ENCODE measurements at places on chromosomes 16 and 17.

DNA sequence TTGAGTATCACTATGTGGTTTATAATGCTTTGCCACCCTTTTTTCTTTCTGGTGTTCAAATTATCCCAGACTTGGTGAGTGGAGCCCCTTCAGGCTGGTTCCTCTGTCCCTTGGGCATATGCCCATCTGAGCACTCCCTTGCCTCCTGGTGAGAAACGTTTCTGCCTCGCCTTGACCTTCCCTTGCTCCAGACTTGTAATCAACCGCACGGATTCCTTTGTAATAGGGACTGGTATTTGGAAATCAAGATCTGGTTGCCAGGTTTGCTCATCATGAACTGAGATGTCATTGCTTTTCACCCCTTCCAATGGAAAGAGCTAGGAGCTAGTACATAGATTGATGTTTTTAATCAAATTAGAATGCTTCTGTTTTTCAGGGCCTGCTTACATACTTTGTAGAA lies 43.7 kb downstream of the SEC14L1 start:
- no peak for DNase-seq

DNA sequence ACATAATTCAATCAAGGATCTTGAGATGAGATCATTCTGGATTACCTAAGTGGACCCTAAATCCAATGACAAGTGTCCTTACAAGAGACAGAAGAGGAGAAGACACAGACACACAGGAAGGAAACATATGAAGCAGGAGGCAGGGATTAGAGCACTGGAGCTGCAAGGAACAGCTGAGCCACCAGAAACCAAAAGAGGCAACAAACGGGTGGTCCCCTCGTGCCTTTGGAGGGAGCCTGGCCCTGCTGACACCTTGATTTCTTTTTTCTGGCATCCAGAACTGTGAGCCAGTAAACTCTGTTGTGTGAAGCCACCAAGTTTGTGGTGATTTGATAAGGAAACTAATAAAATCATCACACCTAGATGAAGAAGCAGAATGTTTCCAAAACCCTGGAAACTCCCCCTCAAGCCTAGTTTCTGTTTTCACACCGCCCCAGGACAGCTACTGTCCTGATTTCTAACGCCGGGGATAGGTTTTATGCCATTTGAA lies 115.2 kb downstream of the PITPNC1 start:
- no peak for DNase-seq

DNA sequence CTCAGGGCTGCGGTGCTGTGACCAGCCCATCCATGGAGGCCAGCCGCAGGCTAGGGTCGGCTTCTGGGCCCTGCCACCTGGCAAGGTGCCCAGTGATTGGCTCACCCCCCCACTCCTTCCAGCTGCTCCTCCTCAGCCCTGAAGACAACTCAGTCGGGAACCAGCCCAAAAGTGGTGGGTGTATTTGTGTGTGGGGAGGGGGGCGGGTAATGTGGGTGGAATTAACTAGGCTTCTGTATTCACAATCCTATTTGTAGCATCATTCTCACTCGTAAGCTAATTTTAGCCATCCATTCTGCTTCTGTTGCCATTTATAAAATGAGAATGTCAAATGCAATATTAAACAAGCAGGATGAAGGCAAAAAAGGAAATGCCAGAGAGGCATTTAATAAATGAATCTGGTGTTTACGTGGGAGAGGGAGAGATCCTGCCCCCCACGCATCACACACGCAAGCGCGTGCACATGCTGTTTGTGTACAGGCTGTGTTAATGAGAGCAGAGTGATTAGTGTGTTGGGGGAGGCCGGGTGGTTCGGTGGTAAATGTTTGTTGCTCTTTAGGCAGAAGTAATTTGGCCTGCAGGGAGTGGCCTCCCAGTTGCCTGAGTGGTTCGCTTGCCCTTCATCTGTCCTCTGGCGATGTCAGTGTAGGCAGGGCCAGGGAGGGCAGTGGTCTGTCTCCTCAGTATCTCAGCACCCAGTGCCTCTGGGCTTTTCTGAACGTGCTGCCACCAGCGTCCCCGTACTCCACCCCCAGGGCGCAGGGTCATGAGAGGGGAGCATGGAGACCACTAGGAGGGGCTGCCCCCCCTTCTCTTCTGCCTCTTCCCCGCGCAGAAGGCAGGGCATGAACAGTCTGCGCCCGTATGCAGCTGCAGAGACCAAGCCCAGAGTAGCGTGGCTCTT lies 140.1 kb downstream of the CCDC182 start:
- peak; percentile 72 for DNase-seq

DNA sequence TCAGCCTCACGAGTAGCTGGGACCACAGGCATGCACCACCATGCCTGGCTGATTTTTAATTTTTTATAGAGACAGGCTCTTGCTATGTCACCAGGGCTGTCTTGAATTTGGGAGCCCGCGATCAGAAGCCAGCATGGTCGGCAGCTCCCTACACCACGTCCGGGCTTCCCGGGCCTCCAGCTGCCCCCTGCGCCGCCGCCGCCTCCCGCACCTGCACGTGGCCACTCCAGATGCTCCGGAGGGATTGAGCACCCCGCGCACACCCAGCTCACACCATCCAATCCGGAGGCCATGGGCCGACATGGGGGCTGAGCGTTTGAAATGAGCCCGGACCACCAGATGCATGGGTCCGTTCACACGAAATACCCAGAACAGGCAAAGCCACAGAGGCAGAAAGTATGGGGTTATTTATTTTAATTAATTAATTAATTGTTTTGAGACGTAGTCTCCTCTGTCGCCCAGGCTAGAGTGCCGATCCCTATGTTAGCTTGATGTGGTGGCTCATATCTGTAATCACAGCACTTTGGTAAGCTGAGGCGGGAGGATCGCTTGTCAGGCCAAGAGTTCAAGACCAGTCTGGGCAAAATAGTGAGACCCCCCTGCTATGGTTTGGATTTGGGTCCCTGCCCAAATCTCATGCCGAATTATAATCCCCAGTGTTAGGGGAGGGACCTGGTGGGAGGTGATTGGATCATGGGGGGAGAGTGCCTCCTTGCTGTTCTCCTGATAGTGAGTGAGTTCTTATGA lies 17.1 kb upstream of the PDXDC1 start:
- DNase-seq: no peak

DNA sequence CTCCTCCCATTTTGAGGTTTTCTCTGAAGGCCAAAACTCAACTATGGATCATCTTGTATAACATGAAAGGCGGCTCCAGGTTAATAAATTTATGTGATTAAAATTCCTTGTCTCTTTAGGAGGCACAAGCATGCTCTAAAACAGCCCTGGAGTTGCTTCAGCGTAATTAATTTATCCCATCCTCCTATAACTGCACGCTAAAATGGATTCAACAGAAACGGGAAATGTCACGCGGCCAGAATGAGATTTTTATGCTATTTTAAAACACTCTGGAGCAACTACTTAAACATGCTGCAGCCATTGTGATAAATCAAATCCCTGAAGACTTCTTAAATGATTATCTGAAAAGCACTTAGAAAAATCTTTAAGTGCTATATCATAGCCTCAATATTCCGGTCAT lies 106.6 kb downstream of the ADAMTS18 start:
- DNase-seq: no peak

GRCh38 chr16:75080205-75081029 lies 36.2 kb downstream of the LDHD start:
- no peak for DNase-seq

DNA sequence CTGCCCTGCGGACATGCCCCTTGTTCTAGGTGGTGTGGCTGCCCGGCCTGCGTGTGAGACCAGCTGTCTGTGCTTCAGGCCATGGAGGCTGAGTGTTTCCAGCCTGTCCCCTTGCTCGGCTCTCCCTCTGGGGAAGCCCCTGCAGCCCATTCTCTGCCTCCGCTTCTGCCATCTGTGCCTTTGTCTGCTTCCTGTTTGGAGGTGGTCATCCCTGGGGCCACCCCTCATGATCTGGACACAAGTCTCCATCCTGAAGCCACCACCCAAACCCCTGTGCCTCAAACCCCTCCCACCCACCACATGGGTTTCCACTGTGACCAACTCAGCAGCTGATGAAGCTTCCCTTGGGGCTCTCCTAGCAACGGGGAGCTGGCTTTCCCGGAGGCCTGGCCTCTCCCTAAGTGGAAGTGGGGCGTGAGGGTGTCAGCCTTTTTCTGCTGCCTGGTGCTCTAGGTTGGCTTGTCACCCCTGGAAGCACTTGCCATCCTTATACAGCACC lies 184.9 kb downstream of the SEC14L1 start:
- DNase-seq: no peak

DNA sequence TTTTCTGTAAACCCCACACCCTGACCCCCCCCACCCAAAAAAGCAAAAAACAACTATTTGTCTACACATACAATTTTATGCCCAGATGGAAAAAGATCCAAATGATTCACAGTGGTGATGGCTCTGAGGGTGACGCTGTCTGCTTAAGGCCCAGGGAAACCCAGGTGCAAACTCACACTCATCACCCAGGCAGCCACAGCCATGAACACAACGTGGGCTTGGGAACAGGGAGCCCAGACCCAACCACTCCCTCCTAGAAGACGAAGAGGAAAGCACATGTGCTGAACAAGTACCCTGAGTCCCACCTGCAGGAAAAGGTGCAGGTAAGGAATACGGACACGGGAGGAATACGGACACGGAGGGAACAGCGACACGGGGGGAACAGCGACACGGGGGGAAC lies 5.4 kb downstream of the HBQ1 start:
- no peak for DNase-seq

GRCh38 chr16:63822818-63823217 lies 1299.0 kb downstream of the CDH11 start:
- no peak for DNase-seq

DNA sequence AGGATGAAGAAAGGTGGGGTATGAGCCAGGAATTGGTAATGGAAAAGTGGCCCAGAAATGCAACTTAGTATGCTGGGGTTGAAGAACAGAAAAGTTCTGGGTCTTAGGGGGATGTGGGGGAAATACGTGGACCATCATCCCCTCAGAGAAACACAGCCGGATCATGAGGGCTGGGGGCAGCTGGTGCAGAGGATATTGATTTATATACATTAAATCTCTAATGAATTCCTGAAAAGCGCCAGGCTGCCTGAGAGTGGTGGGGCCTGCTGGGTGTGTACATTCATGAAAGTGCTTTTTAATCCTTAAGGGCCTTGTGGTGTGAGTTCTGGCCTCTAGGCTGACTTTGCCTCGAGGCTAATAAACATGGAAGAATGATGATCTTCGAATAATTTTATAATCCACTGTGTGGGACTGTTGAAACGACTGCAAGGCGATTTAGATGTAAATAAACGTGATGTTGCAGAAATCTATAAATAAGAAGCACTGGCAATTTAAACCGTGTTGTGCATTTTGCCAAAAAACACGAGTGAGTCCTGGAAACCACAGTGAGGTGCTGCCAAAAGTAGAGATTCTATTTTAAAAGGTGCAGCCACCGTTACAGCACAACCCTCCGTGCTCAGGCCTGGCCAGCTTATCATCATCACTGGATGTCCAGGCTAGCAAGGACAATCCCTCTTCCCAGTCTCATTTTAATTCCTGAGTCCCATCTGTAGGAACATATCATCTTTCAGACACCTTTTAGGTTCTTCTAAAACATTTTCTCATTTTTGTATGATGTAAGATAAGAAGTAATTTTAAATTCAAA lies 32.1 kb downstream of the PRKAR1A start:
- DNase-seq: no peak

GRCh38 chr16:71345031-71345430 lies 13.5 kb upstream of the CALB2 start:
- DNase-seq: no peak

DNA sequence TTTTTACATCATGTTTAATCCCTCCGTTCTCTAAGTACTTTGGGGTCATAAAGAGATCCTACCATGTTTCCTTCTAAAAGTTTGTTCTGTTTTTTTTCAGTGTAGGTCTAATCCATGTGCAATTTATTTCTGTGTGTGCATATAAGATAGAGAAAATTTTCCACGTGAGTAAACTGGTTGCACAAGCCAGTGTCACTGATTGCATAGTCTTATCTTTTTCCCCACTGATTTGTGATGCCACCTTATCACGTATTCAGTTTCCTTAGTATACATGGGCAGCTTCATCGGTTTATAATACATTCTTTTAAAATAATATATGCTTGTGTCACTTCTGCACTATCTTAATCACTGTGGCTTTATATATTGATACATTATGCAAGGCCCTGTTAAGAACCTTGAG lies 49.2 kb downstream of the MRTFB start:
- no peak for DNase-seq

DNA sequence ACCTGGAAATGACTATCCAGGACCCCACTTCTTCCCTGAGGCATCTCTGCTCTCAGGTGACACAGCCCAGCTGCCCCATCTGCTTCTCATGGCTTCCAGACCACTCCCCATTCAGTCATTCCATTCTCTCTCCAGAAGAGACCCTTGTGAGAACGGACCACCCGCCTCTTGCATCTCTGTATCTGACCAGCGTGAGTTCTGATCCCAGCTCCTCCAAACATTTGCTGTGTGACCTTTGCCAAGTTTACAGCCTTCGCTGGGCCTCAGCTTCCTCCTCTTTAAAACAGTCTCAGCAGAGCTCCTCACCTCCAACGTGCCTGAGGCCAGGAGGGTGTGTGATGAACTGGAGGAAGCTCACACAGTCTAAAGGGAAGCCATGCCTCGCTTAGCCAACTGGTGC lies 39.6 kb downstream of the C16orf82 start:
- no peak for DNase-seq

DNA sequence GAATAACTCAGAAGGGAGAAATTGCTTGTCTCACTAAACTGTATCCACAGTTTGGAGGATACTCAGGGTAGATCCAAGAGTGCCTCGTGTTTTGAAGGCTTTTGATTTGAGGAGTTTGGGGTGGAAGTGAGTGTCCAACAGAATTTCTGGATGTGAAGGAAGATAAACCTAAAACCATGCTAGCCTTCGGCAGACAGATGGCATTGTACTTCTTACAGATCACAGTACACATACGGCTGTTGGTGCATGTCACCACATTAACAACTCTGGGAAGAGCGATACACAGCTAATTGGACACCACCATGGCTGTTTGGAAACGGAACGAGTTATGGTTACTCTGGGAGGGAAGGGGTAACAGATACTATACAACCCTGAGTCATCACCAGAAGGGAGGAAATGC lies 420.4 kb downstream of the GRIN2A start:
- DNase-seq: no peak

GRCh38 chr16:68754084-68754792 lies 17.1 kb downstream of the CDH1 start:
- no peak for DNase-seq

DNA sequence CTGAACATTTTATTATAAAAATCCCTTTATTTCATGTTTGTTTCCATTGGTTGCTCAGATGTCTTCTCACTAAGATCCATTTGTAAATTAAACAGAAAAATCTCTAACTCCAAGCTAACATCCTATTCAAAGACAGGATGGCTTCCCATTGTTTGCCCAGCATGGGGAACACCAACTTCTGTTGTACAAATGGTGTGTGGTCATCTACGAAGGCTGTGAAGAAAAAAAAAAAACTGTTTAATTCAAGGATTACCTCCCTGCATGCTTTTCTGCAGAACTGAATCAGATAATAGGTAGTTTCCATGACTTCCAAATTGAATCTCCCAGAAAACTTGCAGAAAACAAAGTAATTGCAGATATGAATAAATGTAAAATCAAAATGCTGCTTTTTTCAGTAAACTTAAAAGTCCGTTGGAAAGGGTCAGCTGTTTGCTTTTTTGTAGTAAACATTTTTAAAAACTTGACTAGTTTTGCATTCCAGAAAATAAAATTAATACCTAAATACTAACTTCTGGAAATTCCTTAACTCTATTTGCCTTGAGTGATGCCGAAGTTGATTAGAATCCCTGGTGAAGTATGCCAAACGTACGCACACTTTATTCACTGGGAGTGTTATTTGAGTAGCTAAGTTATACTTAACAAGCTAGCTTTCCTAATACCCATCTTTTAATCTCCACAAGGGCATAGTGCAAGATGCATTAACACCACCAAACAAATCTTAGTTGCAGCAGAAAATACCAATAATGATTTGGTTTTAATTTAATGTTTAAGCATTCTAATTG lies 7.7 kb downstream of the SALL1 start:
- DNase-seq: no peak

GRCh38 chr17:58932956-58933355 lies 173.7 kb downstream of the TRIM37 start:
- peak; percentile 13 for DNase-seq

Data from NCI-H2081 (cell line).